ENCODE measurements at places on chromosomes 2 and 18. TPM values are rescaled to one million over a fixed set of nuclear protein-coding genes. Genes with fewer than 3 reads are reported as not detected.

The COL6A3 gene
- 3.5 TPM for total RNA-seq

DNA sequence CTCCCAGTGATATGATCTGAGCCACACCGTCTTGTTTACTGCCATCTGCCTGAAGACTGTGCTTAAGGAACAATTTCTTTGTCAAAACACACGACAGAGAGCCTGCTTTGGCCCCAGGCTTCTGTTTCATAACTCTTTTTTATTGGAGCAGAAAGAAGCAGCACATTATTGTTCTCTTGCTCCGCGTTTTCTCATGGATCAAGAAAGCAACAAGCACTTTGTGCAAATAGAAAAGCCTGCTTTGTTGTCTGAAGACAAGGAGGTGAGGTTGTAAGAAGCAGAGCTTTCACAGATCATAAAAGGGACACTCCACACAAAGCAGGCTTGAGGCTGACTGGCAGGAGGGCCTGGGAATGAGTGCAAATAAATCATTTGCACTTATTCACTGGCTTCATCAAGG, 118.3 kb upstream of the FAM136A start:
- H3K4me1 ChIP-seq = no peaks in the 10 kb centered on the region
- H3K27me3 ChIP-seq = no peaks in the 10 kb centered on the region
- DNase-seq = no peak
- no peaks in the 10 kb centered on the region for H3K36me3 ChIP-seq

GRCh38 chr2:19351499-19351898, 6.9 kb downstream of the OSR1 start:
- peak overlapping the region; percentile 82 for H3K4me3 ChIP-seq
- DNase-seq = no peak
- H3K4me1 ChIP-seq = peaks cover 56% of the 10 kb centered on the region
- no peak overlapping the region for H3K27ac ChIP-seq

DNA sequence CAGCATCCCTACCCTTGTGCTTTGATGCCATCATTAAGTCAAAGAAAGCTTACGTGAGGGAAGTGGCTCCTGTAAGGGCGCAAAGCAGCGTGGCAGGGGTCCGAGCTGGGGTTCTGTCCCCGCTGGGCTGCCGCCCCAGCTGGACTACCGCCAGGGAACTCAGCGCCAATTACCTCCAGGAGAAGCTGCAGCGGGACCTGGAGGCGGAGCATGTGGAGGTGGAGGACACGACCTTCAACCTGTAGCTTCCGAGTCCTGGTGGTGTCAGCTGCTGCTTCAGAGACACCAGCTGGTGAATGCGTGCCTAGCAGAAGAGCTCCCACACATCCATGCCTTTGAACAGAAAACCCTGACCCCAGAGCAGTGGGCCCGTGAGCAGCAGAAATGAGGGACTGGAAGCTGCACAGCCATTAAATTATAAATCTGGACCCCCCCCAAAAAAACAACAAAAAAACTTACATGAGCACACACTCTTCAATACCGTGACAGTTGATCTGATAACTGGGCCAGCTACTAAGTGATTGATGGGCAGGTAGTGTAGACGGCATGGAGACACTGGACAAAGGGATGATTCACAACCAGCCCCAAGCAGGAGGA, 20.1 kb upstream of the YES1 start:
- no peaks in the 10 kb centered on the region for H3K36me3 ChIP-seq
- peaks cover 32% of the 10 kb centered on the region for H3K4me1 ChIP-seq
- no peak overlapping the region for H3K4me3 ChIP-seq
- no peak overlapping the region for H3K27ac ChIP-seq
- H3K27me3 ChIP-seq = no peaks in the 10 kb centered on the region
- DNase-seq = peak; percentile 13

GRCh38 chr2:46025081-46025480, 272.1 kb upstream of the EPAS1 start:
- no peak overlapping the region for H3K4me3 ChIP-seq
- no peaks in the 10 kb centered on the region for H3K4me1 ChIP-seq
- H3K27ac ChIP-seq = no peak overlapping the region
- H3K36me3 ChIP-seq = peaks cover 6% of the 10 kb centered on the region
- DNase-seq = no peak

- H3K27ac ChIP-seq = peak overlapping the region; percentile 86
- no peak for DNase-seq
- H3K4me3 ChIP-seq = peak overlapping the region; percentile 41
- H3K27me3 ChIP-seq = no peaks in the 10 kb centered on the region
Observed at GRCh38 chr2:191126386-191127085, 24.3 kb downstream of the STAT4 start.

The SERPINB5 gene
- not detected for total RNA-seq

GRCh38 chr2:172239944-172240590, 137.4 kb upstream of the DLX2 start:
- peaks cover 29% of the 10 kb centered on the region for H3K4me1 ChIP-seq
- H3K27ac ChIP-seq = no peak overlapping the region
- no peak for DNase-seq
- H3K36me3 ChIP-seq = no peaks in the 10 kb centered on the region

The RAD51AP2 gene
- not detected for total RNA-seq

GRCh38 chr2:216103213-216103612, 5.9 kb upstream of the XRCC5 start:
- peaks cover 3% of the 10 kb centered on the region for H3K36me3 ChIP-seq
- H3K4me3 ChIP-seq = no peak overlapping the region
- H3K27me3 ChIP-seq = no peaks in the 10 kb centered on the region
- no peak overlapping the region for H3K27ac ChIP-seq
- no peak for DNase-seq

The DPY30 gene
- 47.3 TPM for total RNA-seq

Data from naive thymus-derived CD8-positive, alpha-beta T cell (primary cell).